ENCODE measurements at places on chromosomes 5 and 9.

DNA sequence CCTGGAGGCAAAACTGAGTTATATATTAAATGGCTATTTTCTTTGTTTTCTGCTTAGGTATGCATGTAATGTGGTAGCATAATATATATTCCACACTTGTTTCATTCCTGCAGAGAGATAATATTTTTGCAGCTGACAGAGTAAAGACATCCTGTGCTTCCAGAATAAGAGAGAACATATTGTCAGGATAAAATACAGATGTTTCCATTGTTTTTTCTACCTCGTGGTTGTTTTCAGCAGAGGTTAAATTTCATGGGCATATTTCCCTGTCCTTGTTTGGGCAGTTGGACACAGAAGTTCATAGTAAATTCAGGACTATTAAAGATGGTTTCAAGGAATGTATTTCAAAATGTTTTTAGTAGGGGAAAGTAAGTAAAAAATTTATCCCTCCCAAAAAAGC lies 47.6 kb upstream of the MEGF10 start:
- DNase-seq, result no peak

- no peak for DNase-seq
These were observed 42.4 kb upstream of the MACIR start for GRCh38 chr5:103216137-103216536.

DNA sequence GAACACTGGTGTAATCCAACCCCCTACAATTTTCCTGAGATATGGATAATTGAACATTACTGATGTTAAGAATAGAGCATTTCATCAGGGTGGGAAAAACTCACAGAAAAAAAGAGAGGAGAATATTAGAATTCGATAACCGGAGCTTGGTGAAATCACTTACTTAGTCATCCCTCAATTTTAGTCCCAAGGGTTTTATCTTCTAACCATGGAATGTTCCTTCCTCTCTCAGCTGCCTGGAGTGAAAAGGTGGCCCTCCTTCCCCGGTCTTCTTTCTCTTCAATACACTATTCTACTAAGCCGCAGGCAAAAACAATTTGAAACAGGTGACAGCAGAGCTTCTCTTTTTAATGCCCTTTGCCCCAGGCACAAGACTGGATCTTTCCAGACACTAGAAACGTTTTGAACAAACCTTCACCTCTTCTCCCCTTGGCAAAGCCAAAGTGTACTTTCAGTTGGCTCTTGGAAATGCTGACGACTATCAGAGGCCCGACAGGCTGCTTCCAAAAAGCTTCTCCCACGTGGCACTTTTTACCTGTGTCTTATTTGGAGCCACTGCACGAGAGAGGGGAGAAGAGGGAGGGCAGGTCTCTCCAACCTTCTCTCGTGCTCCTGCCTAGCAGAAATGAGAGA lies 543.9 kb downstream of the TLE1 start:
- DNase-seq, result no peak

DNA sequence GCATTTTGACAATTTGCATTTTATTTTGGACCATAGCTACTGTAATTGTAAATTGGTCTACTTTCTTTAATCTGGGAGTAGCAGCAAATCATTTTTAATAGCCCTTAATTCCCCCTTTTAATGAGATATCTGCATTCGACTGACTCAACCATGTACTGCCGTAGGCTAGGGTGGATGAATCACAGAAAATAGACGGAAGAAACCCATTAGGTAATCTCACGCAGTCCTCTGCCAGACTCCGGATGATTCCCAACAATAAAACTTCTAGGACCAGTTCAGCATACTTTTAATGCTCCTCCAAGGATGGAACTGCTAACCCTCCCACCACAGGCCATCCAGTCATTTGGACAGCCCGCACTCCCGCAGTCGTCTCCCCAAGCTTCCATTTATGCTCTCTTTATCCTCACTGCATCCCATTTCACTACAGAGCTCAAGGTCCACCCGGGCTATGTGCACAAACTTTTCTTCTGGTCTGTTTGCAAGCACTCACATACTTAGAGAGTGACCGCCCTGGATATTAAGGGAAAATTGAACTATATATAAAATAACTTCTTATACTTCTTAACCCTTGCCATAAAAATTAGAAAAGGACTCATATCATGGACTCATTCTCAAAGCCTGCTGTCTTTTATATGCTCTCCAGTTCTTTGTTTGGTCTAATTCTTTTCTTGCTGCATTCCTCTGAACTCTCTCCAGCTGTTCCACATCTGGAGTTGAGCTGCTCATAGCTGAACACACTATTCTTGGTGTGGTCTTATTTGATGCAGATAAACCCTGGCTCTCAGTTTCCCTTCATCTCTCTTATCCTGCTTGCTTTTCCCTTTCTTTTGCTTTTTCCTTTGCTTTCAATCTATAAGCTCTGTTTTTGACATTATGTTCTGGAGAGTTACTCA lies 326.6 kb downstream of the ARL15 start:
- peak; percentile 38 for DNase-seq

GRCh38 chr9:120307599-120307998 lies 272.4 kb downstream of the CDK5RAP2 start:
- DNase-seq, result no peak

DNA sequence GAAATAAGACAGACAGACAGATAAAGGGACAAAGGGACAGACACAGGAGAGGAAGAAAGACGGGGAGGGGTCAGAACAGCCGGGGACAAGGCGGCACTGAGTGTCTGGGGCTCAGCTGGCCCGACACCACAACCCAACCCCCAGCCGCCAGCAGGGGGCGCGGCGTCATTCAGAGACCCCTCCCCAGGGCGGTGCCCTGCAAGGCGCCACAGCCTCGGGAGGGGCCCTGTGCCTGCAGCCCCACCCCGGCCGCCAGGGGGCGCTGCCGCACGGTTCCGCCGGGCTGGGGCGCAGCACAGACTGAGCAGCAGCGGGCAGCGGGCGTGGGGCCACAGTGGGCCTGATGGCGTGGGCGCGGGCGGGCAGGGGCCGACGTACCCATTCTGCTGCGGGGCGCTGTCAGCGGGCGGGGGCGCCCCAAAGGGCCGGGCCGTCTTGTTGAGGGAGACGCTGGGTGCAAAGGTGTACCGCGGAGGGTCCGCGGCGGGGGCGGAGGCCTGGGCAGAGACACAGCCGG lies 5.9 kb downstream of the PDLIM7 start:
- no peak for DNase-seq

GRCh38 chr9:93650448-93650847 lies 74.1 kb downstream of the PHF2 start:
- no peak for DNase-seq

DNA sequence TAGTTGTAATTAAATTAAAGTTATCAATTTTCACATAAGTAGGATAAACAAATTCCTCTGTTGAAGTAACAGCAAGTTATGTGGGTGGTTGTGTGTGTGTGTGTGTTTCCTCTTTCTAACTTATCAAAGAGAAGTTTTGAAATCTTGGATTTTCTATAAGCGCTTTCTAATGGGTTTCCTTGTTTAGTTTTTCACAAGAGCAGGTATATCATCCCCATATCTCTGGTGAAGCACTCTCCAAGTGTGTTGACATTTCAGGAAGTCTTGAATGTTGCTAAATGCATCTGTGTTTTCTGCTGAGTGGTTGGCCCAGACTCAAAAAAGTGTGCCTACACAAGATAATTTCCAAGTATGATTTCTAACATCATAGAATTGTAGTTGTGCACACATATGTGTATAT lies 43.3 kb downstream of the PRDM6 start:
- DNase-seq, result no peak

DNA sequence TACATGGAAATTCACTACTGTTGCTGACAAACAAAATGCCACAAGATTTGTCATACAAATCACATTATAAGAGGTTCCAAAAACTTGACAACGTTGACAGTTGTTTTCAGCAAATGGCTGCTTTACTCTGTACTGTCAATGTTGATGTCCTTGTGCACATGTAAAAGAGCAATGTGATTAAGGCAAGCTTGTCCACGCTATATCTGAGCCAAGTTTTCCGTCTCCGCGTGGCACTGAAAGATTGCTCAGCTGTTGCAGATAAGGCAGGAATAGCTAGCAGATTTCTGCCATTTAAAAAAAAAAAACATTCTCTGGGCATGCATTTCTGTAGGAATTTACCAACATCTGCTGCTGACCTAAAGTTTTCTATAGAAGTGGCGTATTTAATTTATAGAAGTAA lies 46.4 kb upstream of the MEF2C start:
- DNase-seq, result no peak

DNA sequence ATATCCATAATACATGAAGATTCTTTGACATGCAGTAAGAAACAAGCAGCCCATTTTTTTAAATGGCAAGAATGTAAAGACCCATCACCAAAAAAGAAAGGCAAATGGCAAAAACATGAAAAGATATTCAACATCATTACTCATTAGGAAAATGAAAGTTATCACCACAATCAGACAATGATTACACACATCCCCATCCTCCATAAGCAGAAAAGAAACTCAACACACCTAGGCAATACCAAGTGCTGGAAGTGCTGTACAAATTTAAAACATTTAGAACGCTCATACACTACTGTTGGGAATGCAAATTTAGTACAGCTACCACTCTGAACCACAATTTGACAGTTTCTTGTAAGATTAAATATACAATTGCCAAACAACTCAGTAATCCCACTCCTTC lies 466.7 kb downstream of the ACTL7B start:
- no peak for DNase-seq

- no peak for DNase-seq
These were observed 332.4 kb downstream of the KCTD16 start for GRCh38 chr5:144503123-144503522.

DNA sequence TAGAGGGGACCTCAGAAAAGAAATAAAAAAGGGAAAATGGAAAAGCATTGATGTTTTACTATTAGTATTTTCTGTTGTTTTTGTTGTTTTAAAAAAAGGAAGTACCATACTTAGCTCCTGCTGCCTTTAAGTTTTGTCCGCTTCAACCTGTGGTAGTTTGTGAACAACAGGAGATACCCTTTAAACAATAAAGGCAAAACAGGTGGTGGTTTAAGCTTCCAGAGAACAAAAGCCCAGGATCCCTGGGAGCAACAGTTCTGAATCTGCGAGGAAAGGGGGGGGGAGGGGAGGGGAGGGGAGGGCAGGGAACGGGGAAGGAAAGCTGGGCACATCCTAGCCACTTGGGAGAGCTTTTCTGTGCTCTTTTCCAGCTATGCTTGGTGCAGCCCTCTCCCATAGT lies 2.1 kb upstream of the PSIP1 start:
- DNase-seq, result no peak

DNA sequence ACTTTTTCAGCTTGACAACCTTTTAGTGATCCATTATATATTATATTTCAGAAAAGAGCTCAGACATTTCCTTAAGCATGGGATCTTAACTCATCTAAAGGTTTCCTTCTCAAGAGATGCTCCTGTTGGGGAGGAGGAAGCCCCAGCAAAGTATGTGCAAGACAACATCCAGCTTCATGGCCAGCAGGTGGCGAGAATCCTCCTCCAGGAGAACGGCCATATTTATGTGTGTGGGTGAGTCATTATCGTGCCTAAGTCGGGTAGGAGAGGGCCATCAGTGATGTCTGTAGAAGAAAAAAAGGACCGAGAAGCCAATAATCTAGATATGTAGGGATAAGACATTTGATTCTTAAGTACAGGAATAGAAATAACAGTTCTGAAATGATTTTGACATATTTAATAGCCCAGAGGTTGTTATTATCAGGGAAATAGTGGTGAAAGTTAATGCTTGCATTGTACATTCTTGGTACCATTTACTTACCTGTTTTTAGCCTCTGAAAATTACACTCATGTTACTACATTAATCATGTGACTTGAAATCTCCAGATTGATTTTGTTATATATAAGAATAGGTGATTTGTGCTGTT lies 28.2 kb downstream of the MTRR start:
- DNase-seq, result peak; percentile 31

- no peak for DNase-seq
These were observed 14.3 kb downstream of the GPX3 start for GRCh38 chr5:151034422-151035379.

GRCh38 chr9:96117398-96118080 lies 184.4 kb downstream of the HSD17B3 start:
- DNase-seq, result no peak

DNA sequence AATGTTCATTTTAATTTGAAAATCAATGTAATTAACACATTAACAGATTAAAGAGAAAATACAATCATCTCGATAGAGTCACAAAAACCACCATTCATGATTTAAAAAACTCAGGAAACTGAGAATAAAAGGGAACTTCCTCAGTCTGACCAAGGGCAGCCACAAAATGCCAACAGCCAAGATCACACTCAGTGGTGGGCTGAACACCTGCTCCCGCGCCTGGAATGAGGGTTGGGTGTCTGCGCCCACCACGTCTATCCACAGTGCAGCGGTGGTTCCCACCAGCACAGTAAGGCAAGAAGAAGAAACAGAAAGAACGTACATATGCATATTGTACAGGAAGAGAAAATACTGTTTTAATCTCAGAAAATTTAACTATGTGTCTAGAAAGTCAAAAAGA lies 11.7 kb upstream of the NSMF start:
- no peak for DNase-seq

GRCh38 chr9:126952205-126952977 lies 37.8 kb downstream of the RALGPS1 start:
- DNase-seq, result peak; percentile 37

DNA sequence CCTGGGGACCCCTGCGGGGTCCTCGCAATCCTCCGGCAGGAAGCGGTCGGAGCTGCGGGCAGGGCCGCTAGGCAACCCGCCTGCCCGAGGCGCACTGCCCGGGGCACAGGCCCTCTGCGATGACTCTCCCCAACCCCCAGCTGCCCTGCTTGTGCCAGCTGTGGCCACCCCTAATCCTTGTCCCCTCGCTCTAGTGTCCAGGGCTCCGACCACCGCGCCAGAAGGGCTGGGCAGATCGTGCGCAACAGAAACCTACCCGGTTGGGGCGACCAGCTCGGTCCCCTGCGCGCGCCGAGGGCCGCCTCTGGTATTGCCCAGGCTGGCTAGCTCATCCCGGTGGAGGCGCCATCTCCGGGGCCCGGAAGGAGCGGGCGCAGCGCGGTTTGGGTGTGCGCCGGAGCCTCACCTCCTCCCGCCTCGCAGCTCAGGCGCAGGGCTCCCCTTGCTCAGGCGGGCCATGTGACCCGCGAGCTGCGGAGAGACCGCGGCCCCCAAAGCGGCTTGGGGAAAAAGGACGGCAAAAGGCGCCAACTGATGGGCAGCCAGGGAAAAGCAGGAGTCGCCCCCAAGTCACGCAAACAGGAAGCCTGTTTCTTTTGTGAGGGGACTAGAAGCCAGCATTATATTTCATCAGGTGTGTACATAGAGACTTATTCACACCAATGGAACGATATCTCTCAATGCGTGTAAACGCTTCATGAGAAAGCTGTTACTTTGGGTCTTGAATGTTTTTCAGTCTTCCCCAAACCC lies 46.8 kb upstream of the RNF20 start:
- DNase-seq, result peak; percentile 63

- no peak for DNase-seq
These were observed 106.2 kb downstream of the NSG2 start for GRCh38 chr5:174151599-174152181.

DNA sequence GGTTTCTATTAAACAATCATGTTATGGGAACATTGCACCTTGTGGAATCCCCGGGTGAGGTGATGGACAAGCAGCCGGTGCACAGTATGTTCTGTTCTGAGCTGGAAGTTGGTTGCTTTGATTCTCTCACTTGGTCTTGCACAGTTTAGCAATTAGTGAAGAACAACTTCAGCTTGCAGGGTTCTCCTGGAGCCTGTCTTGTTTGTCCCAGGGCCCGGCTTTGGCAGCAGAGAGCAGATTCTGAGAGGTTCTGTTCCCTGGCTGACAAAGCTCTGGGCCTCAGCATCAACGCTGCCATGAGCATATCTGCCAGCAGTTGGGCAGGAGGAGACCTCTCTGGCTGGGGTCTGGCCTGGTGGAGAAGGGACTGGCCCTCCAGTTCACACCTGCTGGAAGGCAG lies 16.9 kb downstream of the GADD45G start:
- no peak for DNase-seq

GRCh38 chr5:143781993-143782520 lies 29.9 kb upstream of the HMHB1 start:
- DNase-seq, result no peak

GRCh38 chr5:33657804-33658440 lies 217.2 kb downstream of the TARS1 start:
- DNase-seq, result peak; percentile 8

Data from AG10803 (cell line).